ENCODE measurements at places on chromosomes 16 and 17.

DNA sequence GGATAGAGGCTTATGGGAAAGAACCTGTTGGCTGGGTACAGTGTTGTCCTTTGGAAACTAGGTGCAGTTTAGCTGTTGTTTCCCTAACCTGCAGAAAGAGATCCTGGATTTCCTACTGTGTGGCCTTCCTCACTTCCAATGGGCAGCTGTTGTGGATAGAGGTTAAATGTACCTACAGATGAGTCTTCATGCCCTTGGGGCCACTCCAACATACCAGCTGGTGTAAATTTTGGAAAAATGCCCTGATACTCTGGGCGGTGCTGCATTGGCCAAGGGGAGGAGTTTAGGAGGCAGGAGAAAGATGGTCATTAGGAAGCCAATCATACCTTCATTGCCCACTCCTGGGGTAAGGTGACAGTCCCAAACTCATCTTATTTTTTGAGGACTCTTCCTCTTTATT is 70.2 kb downstream of the SNX11 start:
- no peak for DNase-seq

DNA sequence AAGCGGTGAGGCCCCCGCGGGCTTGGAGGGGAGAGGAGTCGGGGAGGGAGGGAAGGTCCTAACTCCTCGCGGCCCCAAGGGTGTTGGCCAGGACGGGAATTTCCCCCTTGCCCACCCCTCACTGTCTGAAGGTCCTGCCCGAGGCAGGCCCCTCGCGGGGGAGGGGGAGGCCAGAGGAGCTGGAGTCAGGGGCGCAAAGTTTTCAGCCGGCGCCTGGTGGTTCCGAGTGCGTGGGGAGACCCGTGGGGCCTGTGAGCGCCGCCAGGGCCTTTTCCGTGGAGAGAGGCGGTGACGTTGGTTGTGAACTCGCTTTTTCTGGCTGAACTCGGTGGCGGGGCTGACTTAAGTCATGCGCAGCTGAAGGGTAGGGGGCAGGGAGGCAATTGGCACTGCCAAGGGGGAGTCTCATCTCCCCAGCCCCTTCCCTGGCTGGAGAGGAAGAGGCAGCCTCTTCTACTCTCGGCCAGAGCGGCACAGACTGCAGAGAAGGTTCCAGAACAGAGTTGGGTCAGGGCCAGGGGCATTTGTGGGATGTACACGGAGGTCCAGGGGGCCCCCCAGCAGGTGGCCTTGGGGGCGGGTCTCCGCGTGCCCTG is 1.5 kb downstream of the CACNA1H start:
- no peak for DNase-seq

DNA sequence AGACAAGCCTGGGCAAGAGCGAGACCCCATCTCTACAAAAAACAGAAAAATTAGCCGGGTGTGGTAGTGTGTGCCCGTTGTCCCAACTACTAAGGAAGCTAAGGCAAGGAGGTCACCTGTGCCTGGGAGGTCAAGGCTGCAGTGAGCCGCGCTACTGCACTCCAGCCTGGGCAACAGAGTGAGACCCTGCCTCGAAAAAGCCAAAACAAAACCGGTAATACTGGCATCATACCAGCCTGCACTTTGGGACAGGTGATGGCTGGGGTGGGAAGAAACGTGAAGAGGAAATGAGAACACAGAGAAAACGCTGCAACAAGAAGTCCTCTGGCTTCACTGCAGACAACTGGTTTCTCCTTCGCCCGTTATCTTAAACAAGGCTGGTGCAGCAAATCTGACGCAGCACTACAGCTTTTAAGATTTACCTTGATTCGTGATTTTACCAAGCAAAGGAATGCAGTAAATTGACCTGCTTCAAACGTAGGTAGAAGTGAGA is 725 bp upstream of the CASC3 start:
- no peak for DNase-seq

GRCh38 chr16:85311741-85312140 is 199.5 kb upstream of the CIBAR2 start:
- no peak for DNase-seq

- no peak for DNase-seq
These were observed 9.1 kb downstream of the MNT start for GRCh38 chr17:2391597-2392251.

DNA sequence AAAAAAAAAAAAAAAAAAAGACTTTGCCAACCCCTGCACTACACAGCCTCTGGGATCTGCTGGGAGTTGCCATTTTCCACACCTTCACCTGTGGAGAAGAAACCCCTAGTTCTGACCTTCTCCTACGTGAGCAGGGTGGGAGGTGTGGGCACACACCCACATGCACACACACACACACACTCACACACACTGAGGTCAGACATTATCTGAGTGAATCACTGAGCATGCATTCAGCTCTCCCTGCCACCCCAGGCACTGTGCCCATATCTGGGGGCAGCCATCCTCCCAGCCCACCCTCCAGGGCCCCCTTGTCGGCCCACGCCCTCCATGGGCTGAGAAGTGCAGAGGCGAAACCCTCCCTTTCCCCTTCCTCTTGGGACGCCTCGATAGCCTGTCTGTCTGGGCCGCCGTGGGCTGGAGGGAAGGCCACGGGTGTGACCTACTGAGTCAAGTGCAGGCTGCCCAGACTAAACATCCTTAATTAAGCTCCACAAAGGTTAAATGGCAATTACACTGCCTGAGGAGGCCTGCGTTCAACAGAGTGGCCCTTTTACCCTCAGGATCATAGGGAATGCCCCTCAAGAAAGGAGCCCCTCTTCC is 143.8 kb downstream of the C16orf95 start:
- no peak for DNase-seq

DNA sequence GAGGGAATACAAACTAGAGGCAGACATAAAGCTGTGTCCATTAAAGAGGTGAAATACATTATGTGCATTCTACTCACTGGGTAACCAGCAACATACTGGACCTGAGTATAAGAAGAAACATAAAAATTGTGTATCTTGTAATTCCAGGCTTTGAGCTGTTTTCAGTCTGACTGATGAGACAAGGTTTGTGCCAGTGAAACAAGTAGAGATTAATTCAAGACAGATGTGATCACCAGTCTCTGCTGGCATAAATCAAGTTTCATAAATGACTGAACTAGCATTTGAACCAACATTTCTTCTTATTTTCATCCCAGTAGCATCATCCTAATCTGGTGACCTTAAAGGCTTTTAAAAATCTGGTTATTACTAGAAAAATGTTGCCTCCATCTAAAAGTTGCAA is 108.8 kb upstream of the RPL38 start:
- DNase-seq, result no peak

DNA sequence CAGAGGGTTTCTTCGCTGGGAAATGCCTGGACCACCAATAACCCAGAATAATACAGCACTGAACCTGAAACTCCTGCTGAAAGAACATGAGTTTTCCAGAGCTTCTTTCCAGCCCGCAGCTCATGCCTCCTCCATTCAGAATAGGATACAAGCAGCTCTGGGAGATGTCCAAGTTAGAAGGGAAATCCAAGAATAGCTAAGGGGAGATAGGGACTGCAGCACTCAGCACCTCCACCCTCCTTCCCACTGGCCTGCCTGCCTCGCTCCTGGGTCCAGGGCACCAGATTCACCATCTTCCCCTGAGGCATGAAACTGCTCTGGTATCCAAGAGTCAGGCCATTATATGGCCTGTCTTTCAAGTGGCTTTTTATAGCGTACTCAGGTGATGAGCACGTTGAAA is 4.1 kb downstream of the KRT31 start:
- no peak for DNase-seq

- DNase-seq, result no peak
These were observed 17.0 kb upstream of the NAGS start for GRCh38 chr17:43987131-43988021.

DNA sequence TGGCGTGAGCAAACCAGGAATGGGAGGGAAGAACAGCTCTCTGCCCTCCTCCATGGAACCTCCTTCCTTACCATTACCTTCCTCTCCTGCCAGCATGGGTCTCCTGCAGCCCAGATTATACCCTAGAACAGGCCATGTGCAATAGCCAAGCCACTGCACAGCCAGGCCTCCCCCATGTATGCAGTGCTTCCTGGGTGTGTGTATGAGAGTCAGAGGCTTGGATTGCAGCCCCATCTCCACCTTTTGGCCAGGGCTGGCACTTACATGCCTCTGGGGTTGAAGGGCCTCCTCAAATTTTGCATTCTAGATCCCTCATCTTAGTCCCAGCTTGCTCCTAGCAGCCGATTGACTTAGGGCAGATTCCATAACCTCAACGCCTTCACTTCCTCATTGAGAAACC is 133.7 kb downstream of the GSG1L start:
- no peak for DNase-seq

GRCh38 chr16:66701516-66701915 is 5.0 kb upstream of the CMTM4 start:
- no peak for DNase-seq

DNA sequence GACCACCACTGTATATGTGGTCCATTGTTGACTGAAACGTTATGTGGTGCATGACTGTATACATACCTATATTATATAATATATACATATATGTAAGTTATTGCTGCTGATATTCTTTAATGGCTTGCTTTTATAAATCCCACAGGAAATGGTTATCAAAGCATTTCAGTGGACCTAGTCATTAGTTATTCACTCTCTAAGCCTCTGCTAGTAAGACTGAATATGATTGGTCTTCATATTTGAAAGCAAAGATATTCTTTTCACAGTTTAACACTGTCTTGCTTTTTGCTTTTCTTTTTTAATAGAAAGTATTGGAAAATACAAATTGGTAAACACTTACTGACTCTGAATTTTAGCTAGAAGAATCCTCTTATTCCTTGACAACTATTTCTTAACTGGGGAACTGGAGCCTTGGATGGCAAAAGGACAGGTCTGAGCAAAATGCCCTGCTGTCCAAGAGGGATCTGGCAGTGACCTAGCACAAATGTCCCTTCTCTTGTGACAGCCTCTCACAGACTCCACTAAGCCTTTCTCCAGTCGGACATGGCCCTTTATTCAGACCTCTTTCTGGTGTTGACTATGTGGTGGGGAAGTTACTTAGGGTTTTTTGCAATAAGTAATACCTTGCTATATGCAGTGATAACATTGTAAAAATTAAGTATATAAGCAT is 14.7 kb upstream of the MYH2 start:
- DNase-seq, result no peak

- no peak for DNase-seq
These were observed 25.0 kb upstream of the METTL9 start for GRCh38 chr16:21574372-21574771.

GRCh38 chr16:9647981-9648701 is 534.1 kb downstream of the GRIN2A start:
- no peak for DNase-seq

DNA sequence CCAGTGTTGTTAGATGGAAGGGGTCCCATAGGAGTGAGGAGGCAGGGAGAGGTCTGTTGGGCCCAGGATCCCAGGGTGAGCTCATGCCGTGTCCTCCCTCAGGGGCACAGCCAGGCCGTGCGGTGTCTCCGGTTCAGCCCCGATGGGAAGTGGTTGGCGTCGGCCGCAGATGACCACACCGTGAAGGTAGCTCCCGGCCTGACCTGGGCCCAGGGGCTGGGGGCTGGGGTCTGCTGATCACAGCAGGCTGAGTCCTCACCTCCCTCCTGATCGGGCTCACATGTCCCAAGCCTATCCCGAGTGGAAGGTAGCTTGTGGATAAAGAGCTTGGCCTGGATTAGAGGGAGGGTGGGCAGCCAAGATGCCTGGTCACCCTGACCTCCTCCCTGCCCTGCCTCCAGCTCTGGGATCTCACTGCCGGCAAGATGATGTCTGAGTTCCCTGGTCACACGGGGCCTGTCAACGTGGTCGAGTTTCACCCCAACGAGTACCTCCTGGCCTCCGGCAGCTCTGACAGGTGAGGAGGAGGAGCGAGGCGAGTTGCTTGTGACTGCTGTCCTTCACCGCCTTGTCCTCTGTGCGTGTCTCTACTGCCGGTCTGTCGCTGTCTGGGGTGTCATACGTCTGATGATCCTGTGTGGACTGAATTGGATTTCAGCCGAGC is 16.1 kb downstream of the KATNB1 start:
- DNase-seq, result no peak

DNA sequence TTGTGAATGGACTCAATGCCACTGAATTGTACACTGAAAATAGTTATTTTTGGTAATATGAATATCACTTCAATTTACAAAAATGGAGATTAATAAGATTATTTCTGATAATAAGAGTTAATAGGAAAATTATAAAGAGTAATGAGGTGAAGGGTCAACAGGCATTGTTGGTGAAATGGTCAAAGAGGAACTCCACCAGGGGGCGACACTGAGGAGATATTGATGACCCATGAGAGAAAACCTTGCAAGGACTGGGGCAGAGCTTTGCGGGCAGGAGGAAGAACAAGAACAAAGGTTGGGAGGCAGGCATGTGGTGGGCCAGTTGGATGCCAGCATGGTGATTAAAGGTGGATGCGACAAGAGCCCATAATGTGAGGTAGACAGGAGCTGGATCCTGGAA is 74.0 kb upstream of the XYLT1 start:
- no peak for DNase-seq
